ENCODE measurements at places on chromosomes 7 and 10.

DNA sequence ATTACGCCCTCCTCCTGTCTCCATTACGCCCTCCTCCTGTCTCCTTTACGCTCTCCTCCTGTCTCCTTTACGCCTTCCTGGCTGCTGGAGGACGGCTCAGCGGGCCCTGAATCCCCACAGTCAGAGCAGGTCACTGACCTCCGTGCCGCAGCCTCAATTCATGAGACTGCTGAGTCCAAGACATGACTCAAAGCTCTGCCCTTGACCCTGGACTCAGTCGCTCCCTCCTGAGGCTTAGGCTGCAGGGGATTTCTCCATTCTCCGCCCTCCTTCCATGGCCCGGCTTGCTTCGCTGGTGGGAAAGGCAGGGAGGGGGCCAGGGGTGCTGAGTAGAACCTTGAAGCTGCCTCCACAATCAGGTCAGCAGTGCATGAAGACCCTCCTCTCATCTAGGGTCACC lies 21.0 kb upstream of the FOXL3 start:
- DNase-seq = no peak

DNA sequence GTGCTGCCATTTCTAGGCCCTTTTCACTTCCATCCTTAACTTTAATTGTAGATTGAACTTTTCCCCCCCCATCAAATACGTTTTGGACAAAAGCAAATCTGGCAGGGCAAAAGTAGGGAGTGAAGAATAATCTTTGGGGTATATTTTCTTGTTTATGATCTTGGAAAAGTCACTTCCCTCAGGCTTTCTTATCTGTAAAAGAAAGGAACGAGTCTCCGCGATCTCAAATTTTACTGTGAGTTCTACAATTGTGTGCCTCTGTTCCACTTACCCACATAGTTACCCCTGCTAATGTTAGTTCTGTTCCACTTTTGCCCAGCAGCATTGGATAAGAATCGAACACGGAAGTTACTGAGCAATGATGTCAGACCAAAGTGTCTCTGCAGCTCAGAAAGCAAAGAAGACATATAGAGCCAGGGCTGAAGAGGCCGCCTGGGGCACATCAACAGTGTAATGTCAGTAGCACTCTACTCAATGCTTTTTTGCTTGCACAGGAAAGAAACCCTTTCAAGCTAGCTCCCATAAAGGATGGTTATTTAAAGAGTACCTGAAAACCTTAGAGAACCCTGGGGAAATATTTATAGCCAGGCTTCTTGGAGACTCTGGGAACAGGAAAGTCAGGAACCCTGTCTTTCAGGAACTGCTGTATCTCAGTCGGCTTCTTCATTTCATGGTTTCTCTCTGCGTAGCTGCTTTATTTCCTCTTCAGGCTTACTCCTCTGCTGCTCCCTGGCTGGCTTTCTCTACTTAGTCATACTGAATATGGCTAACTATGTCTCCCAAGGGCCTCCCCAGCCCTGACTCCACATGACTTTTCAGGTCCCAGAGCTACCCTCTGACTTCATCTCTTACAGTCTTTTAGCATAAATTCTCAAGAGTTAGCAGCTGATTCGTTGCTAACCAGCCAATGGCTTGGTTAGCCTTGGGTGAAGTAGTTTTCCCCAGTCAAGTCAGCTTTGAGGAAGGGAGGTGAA lies 123.7 kb upstream of the FAM3C start:
- no peak for DNase-seq

DNA sequence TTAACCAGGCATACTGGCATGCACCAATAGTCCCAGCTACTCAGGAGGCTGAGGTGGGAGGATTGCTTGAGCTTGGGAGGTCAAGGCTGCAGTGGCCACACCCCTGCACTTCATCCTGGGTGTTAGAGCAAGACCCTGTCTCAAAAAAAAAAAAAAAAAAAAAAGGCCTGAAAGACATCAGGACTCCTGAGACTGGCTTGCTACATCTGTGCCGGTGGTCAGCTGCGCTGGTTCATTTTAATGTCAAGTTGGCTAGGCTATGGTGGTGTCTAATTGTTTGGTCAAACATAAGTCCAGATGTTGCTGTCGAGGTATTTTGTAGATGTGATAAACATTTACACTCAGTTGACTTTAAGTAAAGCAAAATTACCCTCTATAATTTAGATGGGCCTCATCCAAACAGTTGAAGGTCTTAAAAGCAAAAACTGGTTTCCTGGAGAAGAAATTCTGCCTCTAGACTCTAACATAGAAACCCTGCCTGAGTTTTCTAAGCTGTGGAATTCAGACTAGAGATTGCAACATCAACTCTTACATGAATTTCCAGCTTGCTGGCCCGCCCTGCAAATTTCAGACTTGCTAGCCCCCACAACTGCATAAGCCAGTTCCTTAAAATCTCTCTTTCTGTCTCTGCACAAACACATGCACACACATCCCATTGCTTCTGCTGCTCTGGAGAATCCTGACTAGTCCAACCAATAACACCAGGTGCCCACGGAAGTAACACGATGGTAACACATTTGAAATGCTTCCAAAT lies 18.2 kb downstream of the MYOF start:
- no peak for DNase-seq

GRCh38 chr10:85048644-85049043 lies 720.3 kb downstream of the CCSER2 start:
- no peak for DNase-seq

- no peak for DNase-seq
Observed at GRCh38 chr10:94363251-94363565, 469 bp upstream of the NOC3L start.

All from stimulated activated CD4-positive, alpha-beta T cell treated with anti-CD3 and anti-CD28 coated beads, Interleukin-1b, Interleukin-23, amount 100 ng/mL, for 1 hour (primary cell).